HepG2 (cell line): ENCODE measurements at places on chromosomes 3 and 15.

GRCh38 chr3:168088106-168088720 lies 7.5 kb downstream of the GOLIM4 start:
- DNase-seq, result peak; percentile 62

DNA sequence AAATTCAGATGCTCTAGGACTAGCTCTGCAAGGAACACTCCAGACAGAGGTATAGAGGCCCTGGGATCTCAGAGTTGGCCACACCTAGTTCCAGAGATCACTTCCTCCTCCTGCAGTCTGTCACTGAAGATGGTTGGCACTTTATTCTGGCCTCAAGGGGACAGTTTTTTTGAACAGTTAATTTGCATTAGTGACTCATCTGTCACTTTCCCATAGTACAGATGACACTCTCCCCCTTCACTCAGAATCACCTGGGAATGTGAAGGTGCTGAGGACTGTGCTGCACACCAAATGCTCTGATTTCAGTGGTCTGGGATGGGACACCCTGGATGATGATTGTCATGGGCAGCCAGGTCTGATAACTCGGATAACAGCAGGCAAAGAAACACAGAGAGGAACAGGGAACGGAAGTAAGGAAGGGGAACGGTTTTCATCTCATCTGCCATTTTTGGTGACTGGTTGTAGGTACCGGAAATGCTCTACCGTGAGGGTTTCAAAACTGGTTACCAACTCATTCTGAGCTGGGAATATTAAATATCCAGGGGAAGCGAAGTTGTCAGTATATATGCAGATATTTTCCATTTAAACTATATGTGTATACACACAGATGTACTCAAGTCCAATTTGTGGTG lies 232.5 kb upstream of the ST8SIA2 start:
- no peak for DNase-seq

- DNase-seq, result no peak
These were observed 195.7 kb downstream of the ZIC4 start for GRCh38 chr3:147210676-147211075.

DNA sequence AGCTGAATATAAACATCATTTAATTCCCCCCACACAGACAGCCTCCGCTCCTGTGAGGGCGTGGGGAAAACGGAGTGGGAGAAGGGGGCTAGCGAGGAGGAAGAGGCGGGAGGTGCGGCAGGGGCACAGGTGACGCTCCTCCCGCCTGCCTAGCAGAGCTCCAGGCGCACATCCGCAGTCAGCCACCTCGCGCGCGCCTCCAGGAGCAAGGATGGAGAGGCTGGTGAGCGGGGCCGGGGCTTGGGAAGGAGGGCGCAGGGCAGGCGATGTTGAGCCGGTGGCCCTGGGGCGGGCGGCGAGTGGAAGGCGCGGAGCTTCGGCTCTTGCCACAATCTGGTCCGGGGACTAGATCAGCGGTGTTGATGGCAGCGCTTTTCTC lies at the start of gene CD200:
CD200 (plus strand) TSS at position 155 of the 379 bp plus-strand sequence; CDS start at position 212, 57 bp downstream.
- no peak for DNase-seq
